HT-29 (cell line): ENCODE measurements at places on chromosomes 1 and 21. TPM values are rescaled to one million over a fixed set of nuclear protein-coding genes. Genes with fewer than 3 reads are reported as not detected.

- DNase-seq: no peak
These were observed 44.1 kb upstream of the CYYR1 start for GRCh38 chr21:26617176-26617575.

DNA sequence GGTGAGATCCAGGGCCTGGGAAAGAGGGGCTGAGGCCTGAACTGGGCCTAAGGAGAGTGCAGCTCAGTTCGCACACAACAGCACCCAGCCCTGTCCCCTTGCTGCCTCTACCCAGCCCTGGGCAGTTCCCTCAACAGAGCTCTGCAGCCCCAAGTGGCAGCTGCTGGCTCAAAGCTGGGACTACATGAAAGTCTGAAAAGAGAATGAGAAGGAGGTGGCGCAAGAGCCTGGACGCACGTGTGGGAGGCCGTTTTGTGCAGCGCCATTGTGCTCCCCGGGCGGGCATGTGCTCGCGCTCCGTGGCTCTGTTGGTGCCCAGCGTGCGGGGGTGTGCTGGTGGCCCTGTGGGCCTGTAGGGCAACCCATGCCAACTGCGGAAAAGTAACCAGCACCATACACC lies 10.3 kb downstream of the GPR37L1 start:
- no peak for DNase-seq

DNA sequence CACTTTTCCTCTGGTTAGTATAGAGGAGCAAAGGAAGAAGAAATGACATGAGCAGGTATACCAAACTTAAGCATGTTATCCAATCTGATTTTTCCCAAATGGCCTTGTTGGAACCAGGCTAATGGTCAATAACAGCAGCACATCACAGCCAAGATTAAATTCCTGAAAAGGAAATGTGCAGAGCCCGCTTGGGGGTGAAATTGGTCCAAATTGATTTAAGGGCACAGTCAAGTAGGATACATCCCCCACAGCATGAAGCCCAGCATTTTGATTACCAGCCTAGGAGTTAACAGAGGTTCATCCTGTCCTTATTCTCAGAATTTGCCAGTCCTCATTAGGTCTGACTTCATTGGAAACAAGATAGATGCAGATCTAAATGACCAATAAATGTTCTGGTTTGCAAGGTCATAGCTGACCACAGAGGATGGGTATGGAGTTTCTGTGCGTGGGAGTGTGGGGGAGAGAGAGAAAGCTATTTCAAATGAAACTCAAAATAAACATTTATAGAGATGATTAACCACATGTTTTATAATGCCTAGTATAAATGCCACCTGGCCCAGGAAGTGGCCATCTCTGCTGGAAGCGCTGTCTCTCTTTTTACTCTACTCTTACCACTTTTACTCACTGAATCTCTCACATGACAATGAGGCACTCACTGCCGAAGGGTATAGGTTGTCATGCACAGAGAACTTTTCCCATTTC lies 38.7 kb downstream of the RGS5 start:
- no peak for DNase-seq

GRCh38 chr1:178713259-178713658 lies 11.8 kb upstream of the RALGPS2 start:
- DNase-seq: no peak

DNA sequence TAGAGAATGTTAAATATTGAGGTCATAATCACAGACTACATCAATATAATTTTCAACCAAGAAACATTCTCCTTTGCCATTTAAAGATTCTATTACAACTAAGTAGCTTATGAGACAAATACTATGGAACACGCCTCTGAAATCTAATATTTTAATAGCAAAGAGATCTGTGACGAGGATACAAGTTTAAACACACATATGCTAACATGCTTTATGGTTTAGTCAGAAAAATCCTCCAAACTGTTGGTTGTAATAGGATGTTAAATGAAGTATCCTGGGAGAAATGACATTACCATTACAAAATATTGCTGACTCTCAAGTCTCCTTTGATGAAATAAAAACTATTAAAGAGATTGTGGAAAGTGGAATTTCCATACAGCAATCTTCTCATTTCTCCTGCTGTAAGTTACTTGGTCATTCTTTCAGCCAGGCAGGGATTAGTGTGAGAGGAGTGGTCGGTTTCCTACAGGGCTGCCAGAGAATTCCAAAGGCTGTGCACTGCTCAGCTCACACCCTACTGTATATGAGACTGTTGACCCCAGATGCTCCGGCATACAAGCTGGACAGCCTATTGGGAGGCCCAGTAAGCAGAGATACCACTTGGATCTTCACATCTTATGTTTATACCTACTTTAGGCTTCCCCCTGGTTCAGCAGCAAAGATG lies 26.6 kb downstream of the SCYL3 start:
- DNase-seq: no peak

DNA sequence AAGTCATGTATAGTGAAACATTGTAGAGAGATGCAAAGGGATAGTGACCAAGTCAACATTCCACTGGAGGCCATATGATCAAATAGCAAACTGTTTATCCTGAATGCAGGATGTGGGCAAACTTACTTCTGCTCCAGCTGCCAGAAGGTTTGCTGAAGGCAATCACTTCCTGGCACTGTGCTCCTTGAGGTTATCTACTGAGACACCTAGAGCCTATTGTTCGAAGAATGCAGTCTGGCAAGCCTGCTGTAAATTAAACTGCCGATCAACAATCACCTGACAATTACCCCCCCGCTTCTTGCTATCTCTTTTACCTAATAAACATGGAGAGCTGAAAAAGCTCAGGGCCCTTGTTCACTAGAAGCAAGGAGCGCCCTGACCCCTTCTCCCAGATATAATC lies 139.4 kb upstream of the B3GALT2 start:
- DNase-seq: no peak

DNA sequence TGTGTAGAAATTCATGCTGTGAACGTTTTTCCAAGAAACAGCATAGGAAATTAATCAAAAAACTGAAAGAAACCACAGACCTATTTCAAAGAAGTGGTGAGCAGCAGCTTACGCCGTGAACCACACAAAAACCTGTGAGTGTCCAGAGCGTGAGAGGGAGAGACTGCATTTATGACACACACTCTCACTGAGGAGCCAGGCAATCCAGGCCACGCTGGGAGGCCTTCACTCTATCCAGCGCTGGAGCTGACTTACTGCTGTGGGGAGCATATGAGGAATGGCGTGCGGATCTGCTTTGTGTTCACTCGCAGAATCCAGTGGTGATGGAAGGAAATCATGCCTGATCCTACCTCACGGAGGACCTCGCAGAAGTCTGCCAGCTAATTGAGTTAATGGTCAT lies 12.7 kb downstream of the ADAMTS1 start:
- no peak for DNase-seq

- peak; percentile 48 for DNase-seq
These were observed 178.4 kb upstream of the EDN2 start for GRCh38 chr1:41662765-41663437.

DNA sequence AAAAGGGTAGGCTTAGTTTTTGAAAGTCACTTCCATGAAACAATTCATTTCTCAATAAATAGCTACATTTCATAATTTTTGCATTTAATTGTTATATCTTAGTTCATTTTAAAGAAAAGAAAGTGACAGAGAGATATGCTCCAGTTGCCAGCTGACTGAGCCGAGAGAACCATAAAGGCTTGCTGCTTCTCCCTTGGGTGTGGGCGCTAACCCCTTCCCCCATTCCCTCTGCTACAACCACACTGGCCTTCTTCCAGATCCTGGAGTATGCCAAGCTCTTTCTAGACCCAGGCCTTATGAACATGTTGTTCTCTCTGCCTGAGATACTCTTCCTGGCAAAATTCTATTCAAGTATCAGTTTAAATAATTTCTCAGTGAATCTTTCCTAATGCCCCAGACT lies 12.3 kb downstream of the SORT1 start:
- no peak for DNase-seq

- no peak for DNase-seq
These were observed 10.3 kb downstream of the UTS2 start for GRCh38 chr1:7842517-7842916.

GRCh38 chr1:182003953-182004586 lies 57.4 kb downstream of the ZNF648 start:
- DNase-seq: peak; percentile 72

GRCh38 chr1:24640288-24640687 lies 2.8 kb upstream of the SRRM1 start:
- no peak for DNase-seq

- DNase-seq: no peak
These were observed 311.8 kb upstream of the DPYD start for GRCh38 chr1:98232678-98233077.

- DNase-seq: no peak
These were observed 6.8 kb downstream of the PFKFB2 start for GRCh38 chr1:207059881-207060280.

- DNase-seq: no peak
These were observed 45.8 kb downstream of the SIM2 start for GRCh38 chr21:36744560-36745231.

- DNase-seq: peak; percentile 90
These were observed 59.2 kb downstream of the ABCA4 start for GRCh38 chr1:94061513-94062443.

GRCh38 chr1:22816803-22817202 lies 106.2 kb downstream of the EPHB2 start:
- no peak for DNase-seq

- no peak for DNase-seq
These were observed 436.6 kb downstream of the MRPL39 start for GRCh38 chr21:25170681-25171080.

GRCh38 chr1:53956308-53957168 lies 10.4 kb downstream of the LRRC42 start:
- peak; percentile 43 for DNase-seq

GRCh38 chr1:101497881-101498559 lies 261.2 kb downstream of the S1PR1 start:
- DNase-seq: no peak

EDN2 gene
- 0.37 and 0.46 TPM in 2 replicates for total RNA-seq

ELF3 gene
- 812 and 1,050 TPM in 2 replicates for total RNA-seq

CASQ1 gene
- not detected in 2 replicates for total RNA-seq

LCE1E gene
- total RNA-seq: 3.0 and 5.2 TPM in 2 replicates

NECTIN4 gene
- 8.6 and 10.4 TPM in 2 replicates for total RNA-seq

LRRC42 gene
- 32.6 and 40.0 TPM in 2 replicates for total RNA-seq

CHML gene
- total RNA-seq: 17.4 and 22.4 TPM in 2 replicates

DYRK3 gene
- total RNA-seq: 0.31 and 0.36 TPM in 2 replicates

KCNC4 gene
- 0.13 and 0.48 TPM in 2 replicates for total RNA-seq

PCAT6 gene
- not detected in 2 replicates for total RNA-seq

SLAMF7 gene
- not detected in 2 replicates for total RNA-seq

ACTL8 gene
- total RNA-seq: 0.20 and 0.55 TPM in 2 replicates
